ENCODE measurements at places on chromosomes 11 and 22.
A peak's percentile ranks its signal among the peaks of the same experiment; 100 is the strongest.

GRCh38 chr22:38049812-38050619 lies 7.2 kb upstream of the PICK1 start:
- no peak for DNase-seq

DNA sequence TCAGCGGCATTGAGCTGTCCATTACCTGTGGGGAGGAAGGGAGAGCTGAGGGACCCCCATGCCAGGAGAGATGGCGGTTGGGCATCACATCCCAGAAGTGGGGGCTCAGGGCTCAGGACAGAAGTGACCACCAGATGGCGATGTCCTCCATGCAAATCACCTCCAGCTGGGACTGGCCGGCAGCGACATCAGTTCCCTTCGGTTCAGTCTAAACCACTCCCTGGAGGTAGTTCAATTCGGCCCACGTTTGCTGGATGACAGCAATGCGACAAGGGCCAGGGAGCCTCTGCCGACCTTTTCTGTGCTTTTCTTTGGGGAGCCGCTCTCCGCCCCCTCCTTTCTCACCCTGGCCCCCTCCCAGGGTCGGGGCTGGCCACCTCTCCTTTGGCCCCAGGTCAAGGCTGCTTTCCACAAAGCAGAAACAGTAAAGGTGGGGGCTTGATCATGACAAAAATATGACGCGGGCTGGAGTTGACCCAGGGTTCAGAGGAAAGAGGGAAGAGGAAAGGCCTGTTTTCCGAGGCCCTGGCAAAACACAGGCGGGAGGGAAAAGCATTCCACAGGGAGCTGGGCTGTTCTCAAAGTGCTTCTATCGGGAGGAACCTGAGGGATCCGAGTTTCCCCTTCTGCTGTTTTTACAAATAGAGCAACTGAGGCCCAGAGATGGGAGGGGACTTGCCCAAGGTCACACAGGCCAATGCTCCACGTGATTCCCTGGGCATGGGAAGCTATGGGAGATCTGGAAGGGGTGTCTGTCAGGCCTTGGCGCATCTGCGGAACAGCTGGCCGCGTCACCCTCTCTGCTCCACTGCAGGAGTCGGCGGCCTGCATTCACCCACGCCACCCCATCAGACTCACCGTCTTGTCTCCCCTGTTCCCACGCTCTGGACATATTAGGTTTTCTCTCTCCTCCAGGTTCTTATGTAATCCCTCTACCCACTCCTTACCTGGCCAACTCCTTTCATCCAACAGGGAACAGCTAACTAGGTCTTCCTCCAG lies 54.7 kb downstream of the FBXO7 start:
- DNase-seq, result peak; percentile 51

- no peak for DNase-seq
Observed at GRCh38 chr11:10023212-10023611, 270.8 kb downstream of the SBF2 start.

- DNase-seq, result no peak
Observed at GRCh38 chr11:86510097-86510496, 135.4 kb downstream of the CCDC81 start.

DNA sequence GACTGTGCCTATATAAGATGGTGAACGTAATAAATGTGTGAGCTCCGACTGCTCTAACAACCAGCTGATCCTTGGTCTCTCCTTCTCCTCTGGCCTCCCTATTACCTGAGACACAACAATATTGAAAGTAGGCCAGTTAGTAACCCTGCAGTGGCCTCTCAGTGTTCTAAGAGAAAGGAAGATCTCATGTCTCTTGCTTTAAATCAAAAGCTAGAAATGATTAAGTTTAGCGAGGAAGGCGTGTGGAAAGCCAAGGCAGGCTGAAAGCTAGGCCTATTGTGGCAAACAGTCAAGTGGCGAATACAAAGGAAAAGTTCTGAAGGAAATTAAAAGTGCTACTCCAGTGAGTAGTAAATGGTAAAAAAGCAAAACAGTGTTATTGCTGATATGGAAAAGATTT lies 39.5 kb downstream of the HIPK3 start:
- DNase-seq, result no peak

GRCh38 chr11:68973219-68973618 lies 7.6 kb downstream of the MRGPRD start:
- DNase-seq, result no peak

GRCh38 chr11:35953081-35953760 lies 9.4 kb downstream of the LDLRAD3 start:
- DNase-seq, result no peak

GRCh38 chr22:40216041-40216756 lies 38.5 kb downstream of the TNRC6B start:
- DNase-seq, result peak; percentile 20

GRCh38 chr11:9853929-9854552 lies 190.2 kb downstream of the SWAP70 start:
- DNase-seq, result no peak

DNA sequence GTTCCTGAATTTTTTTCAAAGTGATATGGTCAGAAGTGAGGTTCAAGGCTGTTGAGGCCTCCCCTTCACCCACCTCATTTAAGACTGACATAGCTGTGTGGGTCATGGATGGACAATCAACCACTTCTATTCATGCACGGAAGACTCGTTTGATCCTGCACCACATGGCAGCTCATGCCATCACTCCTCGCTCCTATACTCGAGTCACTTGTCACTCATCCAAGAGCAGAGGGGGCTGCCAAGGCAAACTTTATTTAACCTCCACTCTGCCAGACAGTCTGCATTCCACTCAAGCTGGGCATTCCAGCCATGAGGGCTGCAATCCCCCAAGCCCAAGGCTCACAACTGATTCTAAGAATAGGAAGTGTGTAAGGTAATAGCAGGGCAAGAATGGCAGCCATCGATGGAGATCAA lies 34.1 kb downstream of the SNX19 start:
- no peak for DNase-seq

DNA sequence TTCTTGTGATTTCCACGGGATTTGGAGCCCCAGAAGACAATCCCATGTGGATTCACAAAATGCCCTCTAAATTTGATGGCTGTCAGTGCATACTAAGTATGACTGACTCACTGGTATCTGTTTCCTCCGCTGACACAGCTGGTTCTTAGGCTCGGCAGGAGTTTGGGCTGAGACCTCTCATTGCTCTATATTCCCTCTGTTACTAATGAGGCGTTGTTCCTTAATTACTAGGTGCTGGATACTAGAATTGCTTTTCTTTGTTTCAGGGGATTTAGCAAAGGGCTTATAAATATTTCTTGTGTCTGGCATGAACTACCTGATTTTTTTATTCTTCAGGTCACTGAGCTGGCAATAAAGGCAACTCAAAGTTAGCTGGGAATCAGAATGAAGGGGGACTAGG lies 53.2 kb upstream of the EHF start:
- no peak for DNase-seq

DNA sequence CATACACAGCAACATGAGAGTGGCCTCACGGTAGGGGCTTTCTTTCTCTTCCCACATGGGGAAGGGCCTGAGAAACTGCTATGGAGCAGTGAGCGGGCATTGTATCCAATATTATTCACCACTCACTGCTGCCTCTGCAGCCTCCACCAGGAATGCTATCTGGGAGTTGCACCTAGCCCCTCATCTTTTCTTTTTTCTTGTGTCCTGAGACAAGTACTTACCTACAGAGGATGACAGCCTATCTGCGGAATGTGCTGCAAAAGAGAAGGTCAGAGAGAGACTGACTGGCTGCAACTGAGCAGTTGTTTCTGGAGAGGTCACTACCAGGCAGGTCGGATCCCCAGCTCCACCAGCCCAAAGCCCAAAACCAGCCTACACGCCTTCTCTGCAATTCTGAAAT lies 52.1 kb upstream of the HTATIP2 start:
- no peak for DNase-seq

GRCh38 chr22:17199003-17199731 lies 20.1 kb downstream of the ADA2 start:
- no peak for DNase-seq

DNA sequence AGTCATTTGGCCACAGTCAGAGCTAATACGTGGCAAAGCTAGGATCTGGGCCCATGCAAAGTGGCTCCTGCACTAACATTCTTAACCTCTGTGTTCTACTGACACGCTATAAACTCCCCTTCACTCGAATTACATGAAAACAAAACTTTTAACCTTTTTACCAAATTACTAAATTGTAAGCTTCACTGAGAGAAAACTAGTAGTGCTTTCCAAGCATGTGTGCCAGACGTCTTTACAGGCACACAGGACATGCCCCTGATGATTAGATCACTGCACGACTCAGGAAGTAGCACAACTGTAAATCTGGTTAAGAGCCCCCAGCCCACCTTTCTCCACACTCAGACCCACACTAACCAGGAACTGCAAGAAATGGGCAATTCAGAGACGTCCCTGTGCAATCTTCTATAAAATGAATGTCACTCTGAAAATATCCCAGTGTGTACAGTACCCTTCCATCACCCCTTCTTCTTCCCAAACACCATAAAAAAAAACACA lies 16.1 kb downstream of the PHF21A start:
- no peak for DNase-seq

- no peak for DNase-seq
Observed at GRCh38 chr11:113895367-113896155, 9.0 kb upstream of the HTR3B start.

GRCh38 chr22:18111759-18112330 lies 1.2 kb downstream of the TUBA8 start:
- no peak for DNase-seq

GRCh38 chr22:37032535-37033460 lies 13.3 kb downstream of the MPST start:
- no peak for DNase-seq

- DNase-seq, result no peak
Observed at GRCh38 chr11:32416301-32416700, 19.0 kb downstream of the WT1 start.

DNA sequence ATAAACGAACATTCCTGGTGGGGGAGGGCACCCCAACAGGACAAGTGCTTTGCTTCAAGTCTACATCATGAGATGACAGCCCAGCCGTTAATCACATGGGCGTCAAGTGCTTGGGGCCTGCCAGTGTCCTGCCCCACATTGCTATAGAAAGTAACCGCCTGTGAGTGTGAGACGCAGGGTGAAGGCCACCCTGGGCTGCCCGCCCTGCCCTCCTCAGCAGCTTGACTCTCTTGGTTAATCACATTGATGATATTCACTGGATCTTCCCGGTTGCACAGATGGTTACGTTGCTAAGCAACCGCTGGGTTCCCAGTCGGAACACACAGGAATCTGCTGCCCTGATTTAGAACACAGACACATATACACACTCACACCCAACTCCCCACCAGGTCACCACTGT lies 79.3 kb downstream of the CTTN start:
- DNase-seq, result no peak

DNA sequence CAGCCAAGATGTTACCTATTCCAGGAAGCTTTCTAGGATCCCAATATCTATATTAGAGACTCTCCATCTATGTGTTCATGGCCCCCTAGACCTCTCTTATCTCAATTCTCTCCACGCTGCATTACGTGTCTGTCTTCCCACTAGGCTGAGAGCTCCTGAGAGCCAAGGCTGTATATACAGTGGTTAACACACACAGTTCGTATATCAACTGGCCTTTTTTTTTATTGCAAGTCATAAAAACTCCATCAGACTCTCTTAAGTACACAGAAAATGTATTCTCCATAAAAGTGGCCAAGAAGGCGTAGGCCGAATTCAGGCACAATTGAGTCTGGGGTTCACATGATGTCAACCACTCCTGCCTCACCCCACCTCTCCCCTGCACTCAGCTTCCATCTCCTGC lies 115.9 kb downstream of the TRIM29 start:
- no peak for DNase-seq

DNA sequence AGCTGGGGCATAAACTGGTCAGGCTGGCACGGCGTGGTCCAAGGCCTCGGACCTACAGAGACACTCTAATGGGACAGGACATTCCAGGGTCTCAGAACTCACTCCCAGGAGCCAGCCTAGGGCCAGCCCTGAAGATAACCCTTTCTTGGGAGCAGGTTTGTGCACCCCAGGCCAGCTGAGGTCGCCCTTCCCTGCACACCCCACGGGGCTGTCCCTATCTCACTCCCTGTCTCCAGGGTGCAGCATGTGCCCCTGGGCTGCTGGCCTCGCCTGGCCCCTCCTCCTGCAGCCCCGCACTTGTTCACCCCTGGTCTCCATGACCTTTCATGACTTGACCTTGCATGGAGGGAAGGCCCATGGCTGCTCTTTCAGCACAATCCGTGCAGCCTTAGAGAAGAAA lies 1321.8 kb downstream of the BRD1 start:
- no peak for DNase-seq

- no peak for DNase-seq
Observed at GRCh38 chr11:58774164-58774593, 42.4 kb upstream of the GLYAT start.

- DNase-seq, result no peak
Observed at GRCh38 chr11:68893282-68893681, 10.3 kb downstream of the MRPL21 start.

GRCh38 chr11:112498701-112499100 lies 238.0 kb upstream of the PLET1 start:
- DNase-seq, result no peak

GRCh38 chr22:20511578-20512229 lies 4.3 kb downstream of the MED15 start:
- DNase-seq, result no peak

DNA sequence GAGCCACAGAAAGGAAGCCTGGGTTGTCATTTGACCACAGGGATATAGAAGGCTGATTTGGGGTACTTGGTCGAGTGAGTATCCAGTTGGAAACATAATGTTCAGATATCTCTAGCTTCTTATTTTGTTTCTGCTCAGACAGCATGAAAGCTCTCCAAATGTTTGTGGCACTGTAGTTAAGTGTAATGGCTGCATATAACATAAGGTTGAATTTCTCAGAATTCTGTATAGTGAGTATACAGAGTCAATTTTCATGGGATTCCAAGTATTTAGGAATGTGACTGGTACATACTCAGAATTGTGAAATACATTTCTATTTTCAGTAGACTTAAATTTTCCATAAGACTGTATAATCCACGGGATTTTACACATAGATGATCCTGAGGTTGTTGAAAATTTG lies 2102.1 kb upstream of the RAG2 start:
- DNase-seq, result no peak

GRCh38 chr11:3058753-3059664 lies 1.8 kb upstream of the CARS1 start:
- DNase-seq, result no peak

All from CD4-positive, alpha-beta T cell treated with Interleukin-15 for 1 hour (primary cell).